T-helper 1 cell (primary cell): ENCODE measurements at places on chromosomes 7 and 10.

- DNase-seq, result no peak
Observed at GRCh38 chr7:157495177-157495553, 158.4 kb downstream of the DNAJB6 start.

DNA sequence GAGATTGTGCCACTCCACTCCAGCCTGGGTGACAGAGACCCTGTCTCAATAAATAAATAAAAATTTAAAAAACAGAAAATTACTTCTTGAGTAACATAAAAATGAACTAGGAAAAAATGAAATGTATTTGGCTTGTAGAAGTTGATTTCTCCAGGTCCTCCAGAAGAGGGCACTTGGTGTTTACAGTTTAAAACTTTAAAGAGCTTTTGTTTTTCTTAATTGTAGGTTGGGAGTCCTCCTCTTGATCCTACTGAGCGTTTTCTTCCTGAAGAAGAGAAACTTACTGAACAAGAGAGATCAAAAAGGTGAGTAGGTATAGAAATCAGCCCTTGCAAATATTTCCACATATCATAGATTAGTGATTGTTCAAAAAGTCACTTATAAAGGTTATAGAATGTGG is 16.2 kb downstream of the KIFBP start:
- no peak for DNase-seq

- DNase-seq, result no peak
Observed at GRCh38 chr10:78081292-78081691, 47.6 kb downstream of the RPS24 start.

DNA sequence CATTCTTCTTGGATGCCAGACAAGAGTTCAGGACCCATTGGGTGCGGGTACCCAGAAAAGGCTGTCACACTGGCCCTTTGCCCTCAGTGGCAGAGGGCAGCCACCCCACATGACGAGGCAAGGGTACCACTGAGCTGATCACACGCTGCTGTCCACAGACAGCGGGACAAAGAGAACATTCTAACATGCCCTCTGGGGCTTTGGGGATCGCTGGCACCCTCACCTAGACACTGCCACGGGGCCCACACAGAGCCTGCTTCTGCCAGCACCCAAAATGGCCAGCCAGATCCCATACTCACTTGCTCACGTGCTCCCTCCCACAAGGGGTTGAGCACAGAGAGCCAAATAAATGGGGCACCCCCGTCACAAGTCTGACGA is 16.7 kb upstream of the SPOCK2 start:
- DNase-seq, result no peak

- DNase-seq, result no peak
Observed at GRCh38 chr10:90306187-90306586, 551.7 kb downstream of the HTR7 start.

DNA sequence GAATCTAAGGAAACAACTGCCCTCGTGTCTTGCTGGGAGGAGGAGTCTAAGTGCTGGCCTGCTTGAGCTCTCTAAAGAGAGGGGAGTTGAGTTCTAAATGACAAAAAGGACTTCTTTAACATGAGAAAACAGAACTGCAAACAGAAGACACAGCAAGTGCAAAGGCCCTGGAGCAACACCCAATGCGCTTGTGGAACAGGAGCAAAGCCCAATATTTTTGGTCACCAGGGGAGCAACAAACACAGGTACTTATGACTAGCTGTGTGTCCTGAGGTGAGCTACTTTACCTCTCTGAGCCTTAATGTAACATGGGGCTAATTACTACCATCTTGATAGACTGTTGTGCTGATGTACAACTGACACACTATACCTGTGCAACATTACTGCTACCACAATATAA is 634.3 kb downstream of the PARD3 start:
- DNase-seq, result no peak

DNA sequence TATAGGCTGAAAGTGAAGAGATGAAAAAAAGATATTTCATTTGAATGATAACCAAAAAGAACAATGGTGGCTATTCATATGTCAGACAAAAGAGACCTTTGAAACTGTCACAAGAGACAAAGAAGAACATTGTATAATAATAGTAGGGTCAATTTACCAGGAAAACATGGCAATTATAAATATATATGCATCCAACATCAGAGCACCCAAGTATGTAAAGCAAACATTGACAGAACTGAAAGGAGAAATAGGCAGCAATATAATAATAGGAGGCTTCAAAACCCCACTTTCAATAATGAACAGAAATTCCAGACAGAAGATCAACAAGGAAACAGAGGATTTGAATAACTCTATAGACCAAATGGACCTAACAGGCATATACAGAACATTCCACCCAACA is 876.2 kb downstream of the GRID1 start:
- DNase-seq, result no peak

GRCh38 chr10:79457256-79457785 is 11.9 kb upstream of the ZCCHC24 start:
- no peak for DNase-seq

- no peak for DNase-seq
Observed at GRCh38 chr7:24788075-24788474, 30.8 kb upstream of the GSDME start.

GRCh38 chr7:100827330-100828226 is at the start of gene EPHB4:
TSS of gene EPHB4 (minus strand) at chr7:100827523. CDS start at chr7:100827030, 493 bp downstream.
- no peak for DNase-seq

GRCh38 chr10:116771101-116771958 is 29.0 kb upstream of the HSPA12A start:
- no peak for DNase-seq

GRCh38 chr7:6438427-6438826 is 9.3 kb downstream of the DAGLB start:
- DNase-seq, result no peak

DNA sequence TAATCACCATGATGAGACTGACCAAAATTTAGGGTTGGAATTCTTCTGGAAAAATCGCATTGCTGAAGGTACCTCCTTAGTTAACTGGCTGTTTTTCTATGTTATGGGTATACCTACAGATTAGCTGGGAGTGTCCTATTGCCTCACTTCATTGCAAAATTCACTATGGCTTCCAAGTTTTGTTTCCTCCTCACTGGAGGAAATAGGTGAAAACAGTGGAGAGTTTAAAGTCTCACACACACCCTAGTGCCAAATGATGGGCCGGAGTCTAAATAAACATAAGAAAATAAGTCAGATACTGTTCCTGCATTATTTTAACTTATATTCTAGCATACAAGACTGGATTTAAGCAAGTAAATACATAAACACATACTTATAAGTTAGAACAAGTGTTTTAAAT is 98.2 kb downstream of the AHR start:
- DNase-seq, result no peak

DNA sequence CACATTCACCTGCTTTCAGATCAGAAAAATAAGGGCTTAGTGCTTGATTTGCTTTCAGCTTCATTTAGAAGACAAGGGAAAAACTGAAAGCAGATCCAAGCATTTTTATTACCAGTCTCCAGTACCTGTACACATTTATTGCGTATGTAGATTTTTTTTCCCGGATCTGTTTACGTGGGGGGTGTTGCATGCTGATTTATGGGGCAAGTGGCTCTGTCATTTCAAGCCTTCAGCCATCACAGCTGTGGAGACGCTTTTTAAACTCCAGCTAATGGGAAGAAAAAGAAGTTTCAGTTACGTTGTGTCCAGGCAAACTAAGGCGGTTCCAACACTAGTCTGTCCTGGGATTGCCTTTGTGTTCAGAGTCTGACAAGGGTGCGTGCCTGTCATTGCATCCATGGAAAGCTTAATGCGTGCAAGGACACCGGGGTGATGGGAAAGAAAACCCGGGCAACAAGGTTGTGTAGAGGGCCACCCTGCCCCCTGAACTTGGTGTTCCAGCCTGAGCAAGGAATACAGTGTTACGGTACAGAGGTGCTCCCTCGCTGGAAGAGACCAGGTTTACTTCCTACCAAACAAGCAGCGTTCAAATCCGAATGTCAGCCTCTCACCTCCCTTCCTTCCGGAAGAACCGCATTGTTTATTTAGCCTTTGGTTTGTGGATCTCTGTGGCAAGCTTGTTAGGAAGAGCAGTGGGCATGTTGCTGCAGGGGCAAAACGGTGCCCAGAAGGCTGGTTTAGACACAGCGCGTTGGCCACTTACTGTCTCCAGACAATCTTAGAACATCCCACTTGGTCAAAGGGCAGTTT is 128.2 kb downstream of the FGFR2 start:
- no peak for DNase-seq

DNA sequence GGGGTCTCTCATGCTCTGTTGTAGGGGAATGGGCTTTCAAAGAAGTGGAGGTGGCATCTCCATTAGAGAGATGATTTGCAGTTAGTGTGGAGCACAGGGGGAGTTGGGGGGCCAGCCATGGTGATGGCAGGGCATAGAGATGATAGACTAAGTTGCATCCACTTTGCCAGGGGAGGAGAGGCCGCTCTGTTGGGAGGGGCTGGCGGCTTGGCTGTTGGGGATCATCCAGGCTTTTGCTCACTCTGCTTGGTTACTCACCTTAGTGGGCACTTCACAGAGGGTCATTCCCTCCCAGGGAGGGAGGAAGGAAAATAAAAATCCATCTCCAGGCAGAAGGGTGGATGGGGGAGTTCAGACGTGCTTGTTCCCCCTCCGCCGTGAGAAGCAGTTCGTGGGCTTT is 31.4 kb upstream of the CDH23 start:
- no peak for DNase-seq

DNA sequence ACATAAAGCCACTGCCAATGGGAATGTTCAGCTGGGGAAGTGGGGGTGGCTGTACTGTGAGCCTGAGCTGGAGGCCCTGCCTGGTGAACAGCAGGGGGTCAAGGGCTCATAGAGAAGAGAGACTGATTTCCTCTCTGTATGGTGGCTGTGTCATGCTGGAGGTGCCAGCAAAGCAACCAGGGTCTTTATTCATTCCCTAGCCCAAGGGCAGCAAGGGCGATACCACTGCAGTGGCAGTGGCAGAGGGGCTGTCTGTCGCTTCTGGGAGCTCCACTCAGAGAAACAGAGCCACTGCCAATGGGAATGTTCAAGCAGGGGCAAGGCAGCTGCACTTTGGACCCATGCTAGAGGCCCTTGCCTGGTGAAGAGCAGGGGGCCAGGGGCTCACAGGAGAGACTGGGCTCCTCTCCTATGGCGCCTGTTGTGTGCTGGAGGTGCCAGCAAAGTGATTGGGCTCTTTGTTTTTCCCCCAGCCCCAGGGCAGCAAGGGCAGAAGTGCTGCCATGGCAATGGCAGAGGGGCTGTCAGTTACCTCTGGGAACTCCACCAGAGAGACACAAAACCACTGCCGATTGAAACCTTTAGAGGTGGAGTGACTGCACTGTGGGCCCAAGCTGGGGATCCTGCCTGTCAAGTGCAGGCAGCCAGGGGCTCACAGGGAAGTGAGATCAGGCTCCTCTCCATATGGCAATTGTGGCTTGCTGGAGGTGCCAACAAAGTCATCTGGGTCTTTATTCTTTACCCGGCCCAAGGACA is 545.1 kb downstream of the SH2D4B start:
- DNase-seq, result no peak
